Coronary artery (tissue), 2 donors: ENCODE measurements at places on chromosomes 7 and 10.

DNA sequence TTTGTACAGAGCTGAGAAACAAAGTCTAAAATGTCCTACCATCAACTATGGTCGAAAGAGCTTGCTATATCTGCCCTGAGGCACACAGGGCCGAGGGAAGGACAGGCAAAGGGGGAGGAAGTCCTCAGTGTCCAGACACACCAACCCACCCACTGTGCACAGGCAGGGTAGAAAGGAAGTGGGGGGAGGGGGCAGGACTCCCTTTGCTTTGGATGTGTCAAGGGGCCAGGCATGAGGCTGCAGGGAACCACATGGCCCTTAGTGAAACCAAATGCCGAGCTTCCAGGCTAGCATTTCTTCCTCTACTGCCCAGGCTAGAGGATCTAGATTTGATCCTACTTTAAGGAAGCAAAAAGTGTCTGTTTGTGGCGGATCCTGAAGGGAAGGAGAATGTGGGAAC is 28.6 kb downstream of the KCNH2 start:
- DNase-seq, result no peak

- no peak for DNase-seq
These were observed 80.2 kb upstream of the SEMA3C start for GRCh38 chr7:80999100-80999499.

DNA sequence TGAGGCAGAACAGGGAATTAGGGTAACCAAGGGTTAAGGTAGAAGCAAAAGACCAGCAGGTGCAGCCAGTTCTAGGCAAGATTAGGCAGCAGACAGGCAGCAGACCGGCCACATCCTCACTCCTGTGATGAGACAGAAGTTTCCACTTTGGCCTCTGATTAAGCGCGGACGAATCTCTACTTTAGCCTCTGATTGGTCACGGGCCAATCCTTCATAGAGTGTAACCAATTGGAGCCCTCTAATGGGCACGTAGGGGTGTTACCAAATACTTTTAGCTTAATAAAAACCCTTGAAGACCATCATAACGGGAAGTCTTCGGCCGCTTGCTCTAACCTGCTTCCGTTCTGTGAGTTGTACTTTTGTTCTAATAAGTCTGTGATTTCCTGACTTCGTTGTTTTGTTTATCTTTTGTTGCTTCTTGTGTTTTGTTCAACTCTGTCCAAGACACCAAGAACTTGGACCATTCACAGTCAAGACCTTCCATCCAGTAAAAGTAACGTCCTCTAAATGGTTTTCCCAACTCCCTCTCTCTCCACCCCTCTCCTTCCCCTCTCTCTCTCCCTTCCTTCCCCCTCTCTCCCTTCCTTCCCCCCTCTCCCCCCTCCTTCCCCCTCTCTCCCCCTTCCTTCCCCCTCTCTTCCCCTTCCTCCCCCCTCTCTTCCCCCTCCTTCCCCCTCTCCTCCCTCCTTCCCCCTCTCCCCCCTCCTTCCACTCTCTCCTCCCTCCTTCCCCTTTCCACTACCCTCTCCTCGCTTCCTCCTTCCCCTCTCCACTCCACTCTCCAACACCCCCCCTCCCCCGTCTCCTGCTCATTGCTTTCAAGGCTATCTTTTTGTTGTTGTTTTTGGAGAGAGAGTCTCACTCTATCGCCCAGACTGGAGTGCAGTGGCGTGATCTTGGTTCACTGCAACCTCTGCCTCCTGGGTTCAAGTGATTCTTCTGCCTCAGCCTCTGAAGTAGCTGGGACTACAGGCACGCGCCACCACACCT is 13.2 kb upstream of the MALSU1 start:
- DNase-seq, result no peak

DNA sequence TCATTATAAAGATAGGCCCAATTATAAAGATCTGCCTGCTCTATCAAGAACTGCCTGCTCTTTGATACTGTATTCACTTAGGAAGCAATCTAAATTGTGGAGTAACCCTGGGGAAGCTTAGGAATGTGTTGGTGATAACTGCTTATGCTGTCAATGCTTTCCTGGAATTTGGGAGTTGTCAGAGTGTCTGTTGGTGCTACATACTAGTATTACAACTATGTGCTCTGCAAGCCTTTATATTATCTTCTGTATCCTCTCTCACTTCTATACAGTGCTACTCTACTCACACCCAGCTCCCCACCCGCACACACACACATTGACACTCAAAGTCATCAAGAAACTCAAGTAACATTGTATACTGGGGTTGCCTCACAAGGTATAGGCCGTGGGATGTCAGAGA is 6.1 kb downstream of the ZNF277 start:
- DNase-seq, result no peak

GRCh38 chr7:69130396-69130795 is 467.9 kb upstream of the AUTS2 start:
- DNase-seq, result no peak

- no peak for DNase-seq
These were observed 58.1 kb downstream of the SHH start for GRCh38 chr7:155754165-155754564.

GRCh38 chr10:452512-453426 is 236.7 kb downstream of the DIP2C start:
- no peak for DNase-seq

DNA sequence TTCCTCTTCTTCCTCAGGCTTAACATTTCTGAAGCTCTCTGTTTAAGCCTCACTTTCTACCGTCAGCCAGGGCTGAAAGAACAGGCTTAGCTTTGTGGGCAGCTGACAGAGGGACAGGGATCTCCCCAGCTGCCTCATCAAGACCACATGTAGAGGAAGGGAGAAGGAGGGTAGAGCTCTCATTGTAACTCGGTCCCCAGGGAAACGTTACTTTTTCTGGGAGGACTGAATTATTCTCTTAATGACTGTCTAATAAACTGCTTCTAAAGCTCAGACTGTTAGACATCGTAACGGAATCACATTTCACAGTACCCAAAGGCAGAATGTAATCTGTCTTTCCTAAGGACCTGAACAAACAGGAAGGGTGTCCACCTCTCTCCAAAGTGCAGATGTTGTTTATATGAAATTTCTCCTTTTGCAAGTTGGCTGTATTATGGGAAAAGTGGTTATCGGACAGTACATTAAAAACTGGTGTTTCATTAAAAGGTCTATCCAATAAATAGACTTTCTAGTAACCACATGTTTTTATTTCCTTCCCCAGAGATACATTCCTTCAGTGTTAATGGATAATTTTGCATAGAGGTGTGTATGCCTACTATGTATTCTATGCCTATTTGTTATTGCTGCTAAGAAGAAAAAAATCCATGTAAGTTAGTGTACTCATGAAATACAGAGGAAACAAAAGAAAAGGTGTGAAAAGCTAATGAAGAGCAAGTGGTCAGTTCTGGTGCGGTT is 144.2 kb downstream of the CTTNBP2 start:
- no peak for DNase-seq

DNA sequence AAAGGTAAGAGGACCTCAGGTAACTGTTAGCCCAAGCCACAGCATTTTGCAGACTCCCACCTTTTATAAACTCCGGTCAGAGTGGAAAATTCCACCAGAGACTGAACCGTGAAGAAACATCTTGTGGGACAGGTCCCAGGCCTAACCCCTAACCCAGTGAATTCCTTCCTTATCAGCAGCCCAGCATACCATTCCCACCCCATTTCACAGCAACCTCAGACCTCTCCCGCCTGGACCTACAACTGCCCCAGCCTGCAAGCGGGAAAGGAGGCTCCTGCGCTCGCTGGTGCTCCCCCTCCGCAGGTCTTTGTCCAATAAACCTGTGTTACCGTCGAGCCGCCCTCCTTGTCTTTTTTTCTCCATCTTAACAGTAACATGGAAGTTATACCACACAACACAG is 736.6 kb downstream of the MAGI2 start:
- DNase-seq, result no peak

DNA sequence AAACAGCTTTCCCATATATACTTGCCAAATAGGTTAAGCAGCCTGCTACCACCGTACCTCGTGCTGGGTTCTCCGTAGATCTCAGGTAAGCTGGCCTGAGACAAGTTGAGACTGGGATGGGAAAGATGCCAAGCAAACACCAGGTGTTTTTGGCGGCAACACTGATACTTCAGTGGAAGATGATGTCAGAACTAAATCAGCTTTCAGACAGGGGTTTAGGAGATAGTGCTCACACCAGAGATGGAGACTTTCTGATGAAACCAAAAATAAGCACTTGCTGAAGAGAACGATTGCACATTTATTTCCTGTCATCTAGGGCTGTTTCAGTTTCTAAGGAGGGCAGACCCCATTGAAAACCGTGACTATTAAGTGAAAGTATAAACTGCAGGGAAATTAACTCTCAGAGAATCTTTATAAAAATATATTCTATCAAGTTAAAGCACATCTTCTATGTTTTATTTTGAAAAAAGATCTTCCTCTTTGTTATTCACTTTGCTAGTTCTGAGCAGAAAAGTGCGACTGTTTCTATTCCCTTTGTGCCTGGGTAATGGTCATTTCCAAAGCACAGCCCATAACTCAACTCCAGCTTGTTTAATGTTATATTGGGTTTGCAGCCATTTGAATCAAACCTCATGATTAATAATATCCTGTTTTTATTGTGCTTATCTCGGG is 149.9 kb downstream of the CPED1 start:
- no peak for DNase-seq

DNA sequence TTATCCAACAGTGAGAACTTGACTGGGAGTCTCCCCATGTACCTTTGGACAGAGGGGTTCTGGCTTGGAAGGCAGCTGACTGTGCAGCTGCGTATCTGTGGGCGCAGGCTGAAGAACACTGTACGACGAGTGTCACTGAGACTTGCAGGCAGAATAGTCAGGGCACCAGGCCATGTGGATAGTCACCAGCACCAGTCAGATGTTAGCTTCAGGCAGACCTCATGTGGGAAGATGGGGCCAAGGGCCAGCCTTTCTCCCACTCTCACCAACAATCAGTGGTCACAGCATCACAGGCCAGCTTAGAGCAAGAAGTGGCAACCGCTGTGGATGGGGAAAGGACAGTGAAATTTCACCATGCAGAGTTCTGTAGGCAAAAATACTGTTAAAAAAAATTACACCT is 43.4 kb upstream of the GJD4 start:
- DNase-seq, result peak; percentile 53
